ENCODE measurements at places on chromosomes 5 and 9. TPM values are rescaled to one million over a fixed set of nuclear protein-coding genes. Genes with fewer than 3 reads are reported as not detected.

- DNase-seq, result no peak
These were observed 322.2 kb upstream of the SGCD start for GRCh38 chr5:156004754-156005153.

DNA sequence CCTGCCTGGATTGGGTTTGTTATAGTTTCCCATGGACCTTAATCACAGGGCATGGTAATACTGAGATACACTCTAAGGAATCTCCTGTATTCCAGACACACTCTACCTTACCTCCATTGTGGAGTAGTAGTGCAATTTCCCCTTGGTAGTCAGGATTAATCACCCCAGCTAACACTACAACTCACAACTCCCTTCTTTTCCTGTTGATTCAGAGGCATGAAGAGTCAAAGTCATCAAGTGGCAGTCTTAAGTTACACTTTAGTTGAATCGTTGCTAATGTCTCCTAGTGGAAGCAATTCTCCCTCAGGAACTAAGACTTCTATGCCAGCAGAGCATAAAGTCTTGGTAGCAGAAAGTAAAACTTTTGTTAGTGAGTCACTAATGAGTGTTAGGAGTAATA, 122.7 kb upstream of the APC start:
- no peak for DNase-seq

DNA sequence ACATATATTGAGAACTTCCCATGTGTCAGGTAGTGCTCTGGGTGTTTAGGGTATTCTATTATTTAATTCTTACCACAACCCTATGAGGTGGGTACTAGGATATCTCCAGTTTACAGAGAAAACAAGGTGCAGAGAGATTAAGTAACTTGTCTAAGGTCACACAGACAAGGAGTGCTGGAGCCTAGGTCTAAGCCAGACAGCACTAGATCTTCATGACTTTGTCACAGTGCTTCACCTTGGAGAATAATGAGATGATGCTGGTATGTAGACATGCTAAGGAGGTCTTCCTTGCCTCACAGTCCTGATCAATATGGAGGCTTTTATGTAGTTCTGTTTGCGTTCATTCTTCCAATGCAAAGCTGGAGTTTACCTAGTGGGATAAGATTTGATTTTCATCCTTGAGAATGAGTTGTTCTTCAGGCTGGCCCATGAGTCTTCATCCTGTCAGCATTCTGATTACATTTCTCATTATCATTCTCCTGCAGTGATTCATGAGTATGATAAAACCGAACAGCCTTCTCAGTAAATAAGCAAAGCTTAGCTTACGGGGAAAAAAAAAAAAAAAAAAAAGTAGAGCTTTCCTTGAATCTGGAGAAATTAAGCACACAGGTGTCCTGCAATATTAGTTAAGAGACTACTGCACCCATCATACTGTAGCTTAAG, 176.3 kb downstream of the C9orf152 start:
- no peak for DNase-seq

GPX8 gene
- total RNA-seq, result 3.0 TPM

- DNase-seq, result peak; percentile 64
These were observed 1.5 kb upstream of the PTGES2 start for GRCh38 chr9:128128836-128129590.

KLHL3 gene
- 4.1 TPM for total RNA-seq

DNA sequence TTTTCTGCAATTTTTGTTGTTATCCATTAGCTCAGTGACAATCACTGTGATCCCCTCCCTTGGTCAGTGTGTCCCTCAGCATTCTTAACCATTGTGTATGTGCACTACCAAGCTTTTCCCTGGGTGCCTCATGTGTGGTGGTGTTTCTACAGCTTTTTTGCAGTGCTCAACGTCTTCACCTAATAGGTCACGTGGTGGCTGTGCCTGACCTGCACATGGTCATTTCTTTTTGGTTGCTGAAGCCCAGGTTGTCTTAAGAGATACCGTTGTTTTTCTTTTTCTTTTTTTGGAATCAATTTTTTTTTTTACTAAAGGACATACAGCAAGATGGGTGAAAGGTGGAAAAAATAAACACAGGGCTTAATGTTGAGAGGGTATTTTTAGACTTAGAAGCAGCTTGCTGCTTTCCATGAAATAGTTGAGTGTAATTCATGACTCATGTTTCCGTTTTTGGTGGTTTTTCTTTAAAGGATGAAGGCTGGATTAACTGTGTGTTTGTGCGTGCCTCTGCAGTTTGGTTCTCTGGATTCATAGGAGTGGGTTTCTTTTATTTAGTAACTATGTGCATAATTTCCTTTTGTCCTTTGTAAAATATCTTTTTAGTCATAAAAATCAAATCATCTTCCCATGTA, 22.2 kb downstream of the SH3GL2 start:
- DNase-seq, result no peak

DNA sequence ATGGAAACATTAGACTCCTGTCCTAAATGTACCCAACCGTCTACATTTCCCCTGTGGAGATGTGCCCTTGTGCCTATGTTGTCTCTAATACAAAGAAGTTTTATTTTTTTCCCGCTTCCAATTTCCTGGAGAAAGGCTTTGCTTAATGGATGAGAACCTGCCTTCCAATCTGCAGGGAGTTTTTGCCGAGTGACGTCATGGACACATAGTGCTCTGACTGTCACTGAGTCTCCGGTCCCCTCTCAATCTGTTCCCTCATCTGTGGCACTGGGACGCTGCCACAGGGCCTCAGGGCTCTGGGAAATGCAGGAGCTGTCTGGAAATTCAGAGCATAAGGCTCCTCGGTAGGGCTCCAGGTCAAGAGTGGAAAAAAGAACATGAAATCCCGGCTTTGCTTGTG, 144.8 kb downstream of the PDZD2 start:
- no peak for DNase-seq

DNA sequence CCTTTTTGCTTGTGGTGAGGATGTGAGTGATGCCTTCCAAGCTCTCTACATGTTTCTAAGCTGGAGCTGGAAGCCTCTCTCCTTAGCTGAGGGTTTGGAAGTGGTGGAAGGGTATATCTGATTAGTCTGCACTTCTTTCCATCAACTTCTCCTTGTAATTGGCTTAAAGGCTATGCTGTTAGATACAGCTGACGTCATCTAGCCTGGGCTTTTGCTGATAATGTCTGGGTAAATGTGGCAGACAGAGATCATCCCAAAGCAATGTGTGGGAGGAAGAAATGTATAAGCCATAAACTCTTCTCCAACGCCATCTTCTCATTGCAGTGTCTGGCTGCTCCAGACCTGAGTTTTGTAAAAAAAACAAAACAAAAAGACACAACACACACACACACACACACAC, 29.3 kb downstream of the ZNF354C start:
- no peak for DNase-seq

GRCh38 chr5:61333321-61333953, 1.4 kb downstream of the ZSWIM6 start:
- peak; percentile 76 for DNase-seq

ENC1 gene
- total RNA-seq, result 49.3 TPM

DNA sequence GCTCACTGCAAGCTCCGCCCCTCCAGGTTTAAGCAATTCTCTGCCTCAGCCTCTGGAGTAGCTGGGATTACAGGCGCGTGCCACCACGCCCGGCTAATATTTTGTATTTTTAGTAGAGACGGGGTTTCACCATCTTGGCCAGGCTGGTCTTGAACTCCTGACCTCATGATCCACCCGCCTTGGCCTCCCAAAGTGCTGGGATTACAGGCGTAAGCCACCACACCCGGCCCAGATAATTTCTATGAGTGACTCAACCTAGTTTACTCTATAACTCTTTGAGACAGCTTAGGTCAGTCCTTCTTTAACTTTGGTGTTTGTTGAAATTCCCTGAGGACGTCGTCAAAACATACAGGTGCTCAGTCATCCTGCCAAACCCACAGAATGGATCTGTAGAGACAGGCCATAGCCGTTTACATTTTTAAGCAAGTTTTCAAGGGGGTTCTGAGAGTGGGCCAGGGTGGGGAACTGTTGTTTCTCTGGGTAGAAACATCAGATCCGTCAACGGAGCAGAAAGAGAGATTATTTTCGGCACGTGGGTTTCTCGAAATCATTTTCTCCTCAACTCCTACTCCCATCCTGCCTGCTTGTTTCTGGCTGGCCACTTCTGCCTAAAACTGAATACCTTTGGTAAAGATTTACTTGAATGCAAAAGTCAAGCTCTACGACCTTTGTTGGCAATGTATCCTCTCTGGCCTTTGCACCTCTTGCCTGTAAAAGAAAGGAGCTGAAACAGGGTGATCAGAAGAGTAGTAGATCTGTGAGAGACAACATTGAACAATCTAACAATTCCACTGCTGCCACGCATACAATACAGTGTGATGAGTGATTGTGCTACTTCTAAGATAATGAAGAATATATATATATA, 6.0 kb upstream of the BOD1 start:
- no peak for DNase-seq

DNA sequence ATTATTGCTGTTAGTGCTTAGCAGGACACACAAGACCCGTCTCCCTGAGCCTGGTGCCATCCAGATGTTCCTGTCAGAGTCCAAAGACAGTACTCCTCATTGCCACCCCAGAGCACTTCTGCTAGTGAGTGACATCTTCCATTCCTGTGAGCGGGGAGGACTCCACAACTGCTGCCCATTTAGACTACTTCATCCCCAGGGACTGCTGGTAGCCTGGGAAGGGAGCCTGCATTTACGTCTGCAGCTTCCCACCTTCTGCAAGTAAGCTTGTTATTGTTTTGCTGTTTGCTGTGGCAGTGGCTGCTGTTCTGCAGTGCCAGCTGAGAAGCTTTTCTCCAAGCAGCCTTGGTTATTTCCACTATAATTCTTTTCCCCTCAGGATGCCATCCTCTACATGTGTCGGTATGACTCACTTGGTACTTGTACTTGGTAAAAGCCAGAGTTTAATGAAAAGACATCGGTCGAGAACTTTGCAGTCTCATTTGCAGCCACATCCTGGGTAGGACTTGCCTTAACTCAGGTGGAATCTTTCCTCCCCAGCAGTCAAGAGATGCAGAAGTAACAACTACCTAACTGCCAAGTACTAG, 10.6 kb upstream of the MAP1B start:
- no peak for DNase-seq

DNA sequence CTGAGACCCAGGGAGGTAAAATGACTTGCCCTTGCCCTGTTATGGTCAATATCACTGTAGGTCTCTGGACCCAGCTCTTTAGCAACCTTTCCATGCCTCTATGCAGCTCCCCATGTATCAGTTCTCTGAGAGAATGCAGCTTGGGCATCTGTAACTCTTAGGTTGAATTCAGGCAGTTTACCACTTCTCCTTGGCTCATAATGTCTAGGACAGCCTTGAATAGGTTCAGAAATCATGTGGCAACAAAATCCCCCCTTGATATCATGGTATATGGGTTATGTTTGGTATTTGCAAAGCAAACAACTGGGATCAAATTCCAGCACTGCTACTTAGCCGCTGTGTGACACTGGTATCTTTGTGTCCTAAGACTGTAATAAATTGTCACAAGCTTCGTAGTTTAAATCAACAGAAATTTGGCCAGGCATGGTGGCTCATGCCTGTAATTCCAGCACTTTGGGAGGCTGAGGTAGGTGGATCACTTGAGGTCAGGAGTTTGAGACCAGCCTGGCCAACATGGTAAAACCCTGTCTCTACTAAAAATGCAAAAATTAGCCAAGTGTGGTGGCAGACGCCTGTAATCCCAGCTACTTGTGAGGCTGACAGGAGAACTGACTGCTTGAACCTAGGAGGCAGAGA, 10.7 kb upstream of the SUB1 start:
- no peak for DNase-seq

- DNase-seq, result no peak
These were observed 15.0 kb downstream of the PSMB7 start for GRCh38 chr9:124399968-124400940.

RIGI gene
- 2.1 TPM for total RNA-seq

DNA sequence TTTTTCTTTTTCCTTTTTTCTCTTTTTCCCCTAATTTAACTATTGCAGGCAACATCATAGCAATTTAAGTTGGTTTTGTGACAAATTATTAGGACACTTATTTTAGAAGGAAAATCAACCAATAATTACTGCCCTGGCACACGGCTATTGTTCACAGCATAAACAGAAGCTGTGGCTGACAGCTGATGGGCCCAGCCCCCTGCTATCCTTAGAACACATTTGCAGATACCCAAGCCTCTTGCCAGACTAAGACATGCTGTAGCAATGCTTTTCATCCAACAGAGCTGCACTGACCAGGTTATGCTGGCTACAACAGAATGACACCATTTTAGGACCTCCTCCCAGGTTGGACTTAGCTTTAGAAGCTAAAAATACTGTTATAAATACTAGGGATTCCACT, 852.7 kb upstream of the DMAC1 start:
- DNase-seq, result no peak

PCDHB9 gene
- total RNA-seq, result 0.49 TPM

DNA sequence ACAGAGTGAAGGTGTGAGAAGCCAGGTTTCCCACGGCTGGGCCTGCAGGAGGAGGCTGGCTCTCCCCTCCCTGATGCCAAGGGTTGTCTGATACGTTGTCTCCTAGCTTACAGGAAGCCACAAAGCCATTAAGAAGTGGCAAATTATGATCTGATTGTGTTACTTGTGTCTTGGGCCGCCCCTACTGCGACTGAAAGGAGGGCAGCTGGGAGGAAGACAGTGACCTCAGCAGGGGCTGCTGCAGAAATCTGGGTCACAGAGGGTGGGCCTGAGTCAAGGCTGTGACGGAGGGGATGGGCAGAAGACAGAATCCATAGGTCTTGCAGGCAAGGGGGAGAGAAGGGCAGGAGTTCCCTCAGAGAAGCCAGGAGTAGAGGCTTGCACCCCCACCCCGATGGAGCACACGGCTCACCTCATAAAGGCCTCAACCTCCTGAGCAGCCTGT, 145.0 kb downstream of the FSTL4 start:
- DNase-seq, result no peak

DNA sequence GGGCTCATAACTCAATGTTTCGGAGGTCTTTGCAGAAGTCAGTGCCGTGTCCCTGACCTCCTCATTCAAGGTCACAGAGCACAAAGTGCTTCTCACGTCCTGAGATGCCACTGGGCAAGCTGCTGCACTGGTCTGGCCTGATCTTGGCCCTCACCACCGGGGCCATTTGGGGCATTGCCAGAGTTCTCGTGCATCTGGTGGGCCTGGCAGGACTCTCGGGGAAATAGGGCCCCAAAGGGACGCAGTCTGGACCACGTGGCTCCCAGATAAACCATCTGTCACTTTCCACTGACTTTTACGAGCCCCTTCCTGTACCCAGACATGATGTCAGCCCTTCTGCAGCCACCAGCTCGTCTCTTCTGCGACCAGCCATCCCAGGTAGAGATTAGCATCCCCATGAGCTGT, 54.8 kb downstream of the HRH2 start:
- DNase-seq, result peak; percentile 4

All from pancreas (tissue), 10 donors.